ENCODE measurements at places on chromosomes 2 and 18.

DNA sequence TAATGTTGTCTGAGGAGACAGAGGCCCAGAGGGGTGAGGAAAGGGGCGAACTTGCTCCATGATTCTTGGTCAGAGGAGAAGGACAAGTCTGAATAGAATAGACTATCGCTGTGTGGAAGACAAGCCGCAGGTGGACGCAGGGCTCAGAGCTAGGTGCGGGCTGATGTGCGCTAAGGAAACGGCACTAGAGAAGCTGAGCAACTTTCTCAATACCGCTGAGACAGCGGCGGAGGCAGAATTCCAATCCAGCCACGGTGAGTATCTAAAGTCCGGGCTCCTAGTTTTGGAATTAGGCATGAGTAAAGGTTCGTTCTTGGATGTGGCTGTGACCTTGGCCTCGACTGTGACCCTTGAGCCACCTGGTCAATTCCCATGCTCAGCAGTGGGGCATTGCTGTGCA, 47.8 kb downstream of the CAPN13 start:
- no peak for DNase-seq

DNA sequence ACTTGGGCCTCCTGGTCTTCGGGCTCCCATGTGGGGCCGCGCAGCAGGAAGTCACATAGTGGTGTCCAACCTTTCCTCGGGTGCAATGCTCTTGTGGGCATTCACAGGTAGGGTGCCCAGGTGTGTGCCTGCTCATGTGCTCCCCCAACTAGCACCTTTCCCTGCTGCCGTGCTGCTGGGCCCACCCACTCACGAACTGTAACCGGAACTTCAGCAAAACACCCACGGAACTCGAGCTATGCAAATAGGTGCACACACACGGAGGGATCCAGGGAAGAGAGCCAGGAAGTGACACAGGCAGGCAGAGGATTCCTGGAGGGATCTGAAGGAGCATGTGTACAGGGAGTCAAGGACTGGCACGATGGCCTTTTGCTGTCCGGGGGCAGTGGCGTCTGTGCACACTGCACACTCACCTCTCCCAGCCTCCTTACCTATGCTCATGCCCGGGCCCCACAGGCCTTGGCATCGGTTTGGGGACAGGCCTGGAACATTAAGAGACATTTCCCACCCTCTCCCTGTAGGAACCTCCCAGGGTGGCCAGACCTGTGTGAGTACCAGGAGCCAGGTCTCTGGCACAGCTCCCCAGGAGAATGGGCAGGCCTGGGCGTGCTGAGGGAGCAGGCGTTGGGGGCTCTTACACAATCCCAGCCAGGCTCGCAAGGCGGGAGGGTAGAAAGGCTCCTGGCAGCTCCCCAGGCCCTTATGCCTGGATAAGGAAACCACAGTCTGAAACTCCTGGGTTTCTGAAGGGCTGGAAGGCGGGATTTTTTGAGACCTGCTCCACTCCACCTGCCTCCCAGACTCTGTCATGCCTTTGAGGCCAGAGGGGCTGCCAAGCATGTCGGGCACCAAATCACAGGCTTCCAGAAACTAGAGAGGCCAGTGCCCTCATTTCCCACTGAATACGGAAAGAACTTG, 6.6 kb upstream of the PTMA start:
- DNase-seq: no peak

DNA sequence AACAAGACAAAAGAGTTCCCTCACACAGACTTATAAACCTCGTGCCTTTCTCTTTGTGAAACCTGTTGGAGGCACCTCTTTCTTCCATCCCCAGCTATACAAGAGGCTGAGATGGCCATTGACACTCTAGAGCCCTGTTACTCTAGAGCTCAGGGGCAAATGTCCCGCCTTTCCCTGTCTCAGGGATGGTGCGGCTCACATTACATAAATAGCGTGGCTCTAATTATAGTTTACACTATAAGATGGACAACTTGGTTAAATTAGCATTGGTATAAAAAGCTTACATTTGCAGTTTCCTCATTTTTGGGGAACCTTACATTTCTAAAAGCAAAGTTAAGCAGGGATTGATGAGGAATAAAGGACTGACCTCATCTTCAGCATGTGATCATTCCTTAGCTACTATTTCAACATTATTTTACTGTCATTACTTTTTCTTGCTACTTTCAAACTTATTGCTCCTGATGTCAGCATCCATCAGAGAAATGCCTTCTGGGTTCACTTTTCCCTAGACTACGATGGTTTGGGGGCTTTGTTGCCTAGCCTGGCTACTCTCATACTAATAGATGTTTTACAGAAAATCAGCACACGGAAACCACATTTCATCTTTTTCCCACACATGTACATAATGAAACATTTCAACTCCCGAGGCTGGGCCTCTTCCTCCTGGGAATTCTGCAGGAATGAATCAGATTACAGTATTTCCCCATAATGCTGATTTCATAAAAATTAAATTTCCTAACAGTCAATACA, 40.4 kb downstream of the FTCDNL1 start:
- DNase-seq: no peak

DNA sequence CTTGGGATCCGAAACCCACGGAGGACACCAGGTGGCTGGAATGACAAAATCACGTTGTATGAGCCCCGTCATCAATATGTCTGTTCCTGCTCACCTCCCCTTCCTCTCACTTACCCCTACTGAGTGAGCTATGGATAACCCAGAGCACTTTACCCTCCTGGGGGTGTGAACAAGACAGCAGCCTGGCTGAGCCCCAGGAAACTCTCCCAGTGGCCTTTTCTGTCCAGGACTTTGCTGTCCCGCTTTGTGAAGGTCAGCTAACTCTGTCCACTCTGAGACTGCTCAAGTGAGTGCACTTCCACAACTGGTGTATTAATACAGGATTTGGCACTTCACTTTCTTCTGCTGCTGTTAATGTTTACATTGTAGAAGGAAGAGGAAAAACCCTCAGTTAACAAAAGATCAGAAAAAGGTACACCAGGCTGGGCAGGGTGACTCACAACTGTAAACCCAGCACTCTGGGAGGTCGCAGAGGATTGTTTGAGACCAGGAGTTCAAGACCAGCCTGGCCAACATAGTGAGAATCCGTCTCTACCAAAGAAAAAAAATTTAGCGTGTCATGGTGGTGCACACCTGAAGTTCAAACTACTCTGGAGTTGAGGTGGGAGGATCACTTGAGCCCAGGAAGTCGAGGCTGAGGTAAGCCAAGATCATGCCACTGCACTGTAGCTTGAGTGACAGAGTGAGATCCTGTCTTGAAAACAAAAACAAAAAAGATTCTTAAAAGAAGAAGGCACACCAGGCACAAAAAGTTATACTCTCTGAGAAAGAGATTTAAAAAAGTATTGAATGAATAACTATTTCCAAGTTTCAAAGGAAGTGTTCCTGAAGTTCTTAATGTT, 90.3 kb downstream of the CLHC1 start:
- no peak for DNase-seq

DNA sequence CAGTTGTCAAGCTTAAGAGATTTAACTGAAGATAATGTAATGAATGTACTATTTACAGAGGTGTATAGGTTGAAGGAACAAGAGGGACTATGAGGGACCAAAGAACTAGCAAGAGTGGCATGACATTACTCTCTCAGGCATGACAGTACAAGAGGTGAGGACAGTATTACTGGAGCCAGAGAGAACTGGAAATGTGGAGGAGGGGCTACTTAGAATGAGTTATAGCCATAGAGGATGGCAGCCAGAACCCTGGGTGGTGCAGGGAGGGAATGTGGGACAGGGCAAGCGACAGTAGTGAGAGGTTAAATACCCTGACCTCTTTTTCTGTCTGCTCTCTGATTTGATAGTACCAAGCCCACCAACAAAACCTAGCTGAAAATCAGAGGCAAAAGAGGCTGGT, 122.6 kb upstream of the UGP2 start:
- no peak for DNase-seq

GRCh38 chr2:227411990-227412350, 24.2 kb upstream of the SCYGR1 start:
- no peak for DNase-seq

GRCh38 chr2:148023861-148024260, 3.0 kb downstream of the MBD5 start:
- DNase-seq: no peak

GRCh38 chr18:27656167-27656778, 471.2 kb upstream of the CHST9 start:
- DNase-seq: no peak

DNA sequence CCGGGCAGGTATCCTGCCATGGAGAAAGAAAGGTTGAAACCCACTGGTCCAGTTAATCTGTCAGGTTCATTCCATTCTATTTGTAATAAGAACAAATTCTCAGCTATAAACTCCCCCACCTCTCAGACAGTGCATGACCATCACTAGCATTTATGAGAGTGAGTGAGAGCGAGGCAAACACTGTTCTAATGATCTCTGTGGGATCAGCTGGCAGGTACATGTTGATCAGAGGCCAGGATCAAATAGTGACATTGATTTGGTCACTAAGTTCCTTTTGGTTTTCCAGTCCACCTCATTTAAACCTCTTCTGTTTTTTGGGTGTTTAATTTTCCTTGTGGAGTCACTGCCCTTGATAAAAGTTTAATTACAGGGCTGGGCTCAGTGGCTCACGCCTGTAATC, 423.1 kb upstream of the CHST9 start:
- DNase-seq: no peak

- no peak for DNase-seq
Measured at GRCh38 chr18:55166260-55166598, 207.0 kb upstream of the CCDC68 start.

DNA sequence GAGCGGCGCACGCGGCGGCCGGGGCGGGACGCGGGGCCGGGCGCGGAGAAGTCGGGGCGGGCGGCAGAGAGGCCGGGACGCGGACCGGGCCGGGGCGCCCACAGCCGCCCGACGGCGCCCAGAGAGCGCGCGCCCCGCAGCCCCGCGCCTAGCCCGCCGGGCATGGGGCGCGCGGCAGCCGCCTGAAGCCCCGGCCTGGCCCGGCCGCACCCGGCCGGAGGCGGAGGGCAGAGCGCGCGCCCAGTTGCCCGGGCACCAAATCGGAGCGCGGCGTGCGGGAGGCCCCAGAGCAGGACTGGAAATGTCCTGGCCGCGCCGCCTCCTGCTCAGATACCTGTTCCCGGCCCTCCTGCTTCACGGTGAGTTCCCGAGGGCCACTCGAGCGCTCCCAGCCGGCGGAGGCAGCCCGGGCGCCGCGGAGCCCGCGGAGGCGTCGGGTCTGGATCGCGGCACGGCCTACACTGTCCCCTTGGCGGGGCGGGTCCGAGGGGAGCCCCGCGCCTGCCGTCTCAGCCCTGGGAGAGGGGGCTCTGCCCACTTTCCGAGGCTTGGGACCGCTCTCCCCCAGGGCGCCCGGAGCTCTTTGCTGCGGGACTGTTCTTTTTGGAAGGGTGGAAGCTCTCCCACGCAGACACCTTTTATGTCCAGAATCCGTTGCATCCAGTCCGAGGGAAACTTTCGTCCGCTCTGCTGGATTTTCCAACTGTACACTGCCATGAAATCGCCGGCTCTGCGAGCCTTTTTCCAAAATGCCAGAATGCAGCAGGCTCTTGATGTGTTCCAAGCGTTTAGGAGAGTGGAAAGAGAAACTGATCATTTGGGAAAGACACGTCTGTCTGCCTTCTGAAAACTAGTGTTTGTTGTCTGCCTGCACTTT, 484 bp downstream of the APCDD1 start:
- DNase-seq: no peak

DNA sequence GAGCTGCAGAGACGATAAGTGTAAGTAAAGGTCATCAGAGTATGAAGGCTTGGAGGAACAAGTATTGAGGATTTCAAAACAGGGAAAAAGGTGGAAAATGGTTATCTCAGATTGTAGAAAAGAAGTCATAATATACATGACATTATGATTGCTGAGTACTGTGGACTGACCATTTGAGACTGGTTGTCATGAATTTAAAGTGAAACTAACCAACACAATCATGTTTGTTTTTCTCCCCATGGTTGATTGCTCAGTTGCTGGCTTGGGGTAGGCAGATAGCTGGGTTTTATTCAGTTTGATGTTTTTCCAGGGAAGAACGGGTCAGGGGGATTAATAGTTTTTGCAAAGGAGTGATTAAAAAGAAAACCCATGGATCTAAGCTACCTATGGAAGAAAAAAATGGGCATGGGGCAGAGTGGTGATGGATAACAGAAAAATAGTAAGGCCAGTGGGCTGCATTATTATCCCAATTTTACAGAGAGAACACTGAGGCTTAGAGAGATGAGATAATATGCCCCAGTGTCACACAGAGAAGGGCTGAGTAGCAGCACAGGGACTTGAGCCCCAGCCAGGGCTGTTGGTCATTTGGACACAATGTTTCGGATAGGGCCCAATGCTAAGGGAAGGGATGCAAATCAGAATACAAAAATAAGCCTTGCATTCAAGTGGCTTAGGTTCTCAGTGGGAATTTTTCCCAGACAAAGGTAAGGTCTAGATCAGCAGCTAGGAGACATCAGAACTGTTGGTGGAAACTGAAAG, 885.7 kb downstream of the DCC start:
- DNase-seq: no peak

GRCh38 chr2:212640428-212640827, 101.8 kb upstream of the ERBB4 start:
- DNase-seq: no peak

DNA sequence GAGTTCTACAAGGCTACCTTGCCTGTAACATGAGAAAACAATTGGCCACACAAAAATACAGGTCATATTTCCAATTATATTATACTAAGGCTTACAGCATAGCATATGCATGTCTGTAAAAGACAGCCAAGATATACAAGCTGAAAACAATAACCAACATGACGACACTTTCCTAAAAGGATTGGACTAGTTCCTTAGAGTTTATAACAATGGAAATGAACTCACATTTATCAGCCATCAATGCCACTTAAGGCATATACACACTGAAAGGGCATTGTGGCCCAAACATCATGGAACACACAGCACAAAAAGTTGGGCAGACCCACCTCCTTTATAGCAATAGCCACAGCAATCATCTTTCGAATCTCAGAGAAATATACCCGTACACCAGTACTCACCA, 52.0 kb downstream of the SLC40A1 start:
- DNase-seq: no peak

DNA sequence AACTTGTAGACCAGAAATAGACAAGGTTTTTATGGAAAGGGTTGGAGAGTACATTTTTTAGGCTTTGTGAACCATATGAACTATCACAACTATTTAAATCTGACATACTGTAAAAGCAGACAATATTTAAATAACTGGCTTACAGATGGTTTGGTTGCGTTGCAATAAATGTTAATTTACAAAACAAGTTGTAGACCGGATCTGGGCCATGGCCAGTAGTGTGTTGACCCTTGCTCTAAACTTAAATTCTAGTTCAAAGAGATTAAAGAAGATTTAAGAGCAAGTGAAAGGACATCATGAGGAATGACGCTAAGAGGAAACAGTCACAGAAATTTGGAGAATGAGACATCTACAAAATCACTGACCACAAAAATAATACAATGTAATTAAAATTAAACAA, 652.7 kb downstream of the DCDC2C start:
- DNase-seq: no peak

- DNase-seq: no peak
Measured at GRCh38 chr2:42030829-42031228, 17.0 kb upstream of the PKDCC start.

DNA sequence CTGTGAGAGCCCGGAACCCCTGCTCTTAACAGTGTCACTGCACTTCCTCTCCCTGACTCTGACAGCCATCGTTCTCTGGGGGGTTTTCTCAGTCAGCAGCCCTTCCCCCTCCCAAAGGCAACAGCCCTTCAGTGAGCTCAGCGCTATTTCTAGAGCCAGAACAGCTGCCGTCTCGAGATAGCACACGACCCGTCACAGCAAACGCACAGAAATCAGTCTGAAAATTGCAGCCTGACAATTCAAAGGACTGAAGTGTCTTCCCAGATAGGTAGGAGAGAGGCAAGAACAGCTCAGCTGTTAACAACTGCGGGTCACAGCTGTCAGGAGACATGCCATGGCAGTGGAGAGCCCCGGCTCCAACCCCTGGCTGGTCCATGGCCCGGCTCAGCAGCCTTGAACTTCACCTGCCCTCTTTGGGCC, 45.4 kb downstream of the ST8SIA5 start:
- no peak for DNase-seq

Data from memory B cell (primary cell).